HS-5 (cell line): ENCODE measurements at places on chromosomes 5 and 9.
A peak's percentile ranks its signal among the peaks of the same experiment; 100 is the strongest.

GRCh38 chr5:153885141-153885540 is 153.6 kb downstream of the FAM114A2 start:
- no peak for DNase-seq

DNA sequence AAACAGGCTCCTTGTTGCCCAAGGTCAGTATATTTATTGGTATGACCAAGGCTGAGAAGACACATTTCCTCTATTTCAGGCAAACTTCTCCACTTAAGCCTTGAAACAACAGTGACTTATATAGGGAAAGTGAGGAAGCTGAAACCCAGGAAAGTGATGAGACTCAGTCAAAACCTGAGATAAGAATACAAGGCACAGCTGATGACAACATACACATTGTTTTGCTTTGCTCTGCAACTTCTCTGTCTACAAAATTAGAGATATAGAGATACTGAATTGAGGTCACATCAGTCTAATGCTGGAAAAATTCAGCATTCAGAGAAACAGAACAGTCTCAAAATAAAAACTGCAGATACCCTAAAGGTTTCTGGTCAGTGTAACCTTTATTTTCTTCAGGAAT is 586.1 kb downstream of the DNAH5 start:
- DNase-seq: no peak

DNA sequence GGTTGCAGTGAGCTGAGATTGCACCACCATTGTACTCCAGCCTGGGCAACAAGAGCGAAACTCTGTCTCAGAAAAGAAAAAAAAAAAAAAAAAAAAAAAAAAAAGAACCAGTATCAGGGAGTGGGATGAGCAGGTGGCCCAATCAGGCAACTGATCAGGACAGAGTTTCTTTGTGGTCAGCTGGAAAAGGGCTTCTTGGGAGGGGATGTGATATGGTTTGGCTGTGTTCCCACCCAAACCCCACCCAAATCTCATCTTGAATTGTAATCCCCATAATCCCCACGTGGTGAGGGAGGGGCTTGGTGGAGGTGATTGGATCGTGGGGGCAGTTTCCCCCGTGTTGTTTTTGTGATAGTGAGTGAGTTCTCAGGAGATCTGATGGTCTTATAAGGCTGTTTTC is 4.7 kb upstream of the GCNT1 start:
- no peak for DNase-seq

GRCh38 chr5:177389241-177390169 is 5.3 kb downstream of the SLC34A1 start:
- DNase-seq: peak; percentile 83

GRCh38 chr5:61916621-61917620 is 389.1 kb upstream of the KIF2A start:
- no peak for DNase-seq

GRCh38 chr5:120886351-120886860 is 422.3 kb downstream of the PRR16 start:
- no peak for DNase-seq

DNA sequence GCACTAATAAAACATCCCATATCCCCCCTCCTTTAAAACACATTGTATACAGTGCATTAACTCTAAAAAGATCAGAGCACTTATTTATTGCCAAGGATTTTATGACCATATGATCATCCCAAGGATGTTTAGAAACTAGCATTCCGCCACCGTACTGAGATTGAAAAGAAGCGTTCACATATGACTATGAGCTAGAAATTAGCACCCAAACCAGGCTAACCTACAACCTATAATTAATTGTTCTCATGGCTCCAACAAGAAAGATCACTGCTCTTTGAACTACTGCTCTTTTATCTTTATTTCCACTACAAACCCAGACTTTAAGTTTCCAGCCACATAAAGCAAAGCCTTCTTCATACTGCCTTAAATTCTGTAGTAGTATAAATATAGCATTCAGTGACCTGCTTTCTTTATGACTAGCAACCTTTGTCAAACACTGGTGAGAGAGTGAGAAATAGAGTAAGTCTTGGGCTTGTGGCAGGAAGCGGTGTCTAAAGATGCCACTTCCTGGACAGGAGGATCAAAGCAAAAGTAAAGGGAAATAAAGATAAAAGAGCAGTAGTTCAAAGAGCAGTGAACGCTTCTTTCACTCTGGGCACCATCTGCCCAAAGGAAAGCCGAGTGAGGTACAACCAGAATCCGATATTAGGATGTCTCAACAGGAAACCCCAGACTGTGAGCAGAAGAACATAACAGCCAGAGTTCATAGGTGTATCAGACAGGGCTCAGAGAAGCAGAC is 151.1 kb upstream of the ERCC6L2 start:
- no peak for DNase-seq

GRCh38 chr9:37575511-37575914 is 667 bp downstream of the FBXO10 start:
- DNase-seq: no peak

DNA sequence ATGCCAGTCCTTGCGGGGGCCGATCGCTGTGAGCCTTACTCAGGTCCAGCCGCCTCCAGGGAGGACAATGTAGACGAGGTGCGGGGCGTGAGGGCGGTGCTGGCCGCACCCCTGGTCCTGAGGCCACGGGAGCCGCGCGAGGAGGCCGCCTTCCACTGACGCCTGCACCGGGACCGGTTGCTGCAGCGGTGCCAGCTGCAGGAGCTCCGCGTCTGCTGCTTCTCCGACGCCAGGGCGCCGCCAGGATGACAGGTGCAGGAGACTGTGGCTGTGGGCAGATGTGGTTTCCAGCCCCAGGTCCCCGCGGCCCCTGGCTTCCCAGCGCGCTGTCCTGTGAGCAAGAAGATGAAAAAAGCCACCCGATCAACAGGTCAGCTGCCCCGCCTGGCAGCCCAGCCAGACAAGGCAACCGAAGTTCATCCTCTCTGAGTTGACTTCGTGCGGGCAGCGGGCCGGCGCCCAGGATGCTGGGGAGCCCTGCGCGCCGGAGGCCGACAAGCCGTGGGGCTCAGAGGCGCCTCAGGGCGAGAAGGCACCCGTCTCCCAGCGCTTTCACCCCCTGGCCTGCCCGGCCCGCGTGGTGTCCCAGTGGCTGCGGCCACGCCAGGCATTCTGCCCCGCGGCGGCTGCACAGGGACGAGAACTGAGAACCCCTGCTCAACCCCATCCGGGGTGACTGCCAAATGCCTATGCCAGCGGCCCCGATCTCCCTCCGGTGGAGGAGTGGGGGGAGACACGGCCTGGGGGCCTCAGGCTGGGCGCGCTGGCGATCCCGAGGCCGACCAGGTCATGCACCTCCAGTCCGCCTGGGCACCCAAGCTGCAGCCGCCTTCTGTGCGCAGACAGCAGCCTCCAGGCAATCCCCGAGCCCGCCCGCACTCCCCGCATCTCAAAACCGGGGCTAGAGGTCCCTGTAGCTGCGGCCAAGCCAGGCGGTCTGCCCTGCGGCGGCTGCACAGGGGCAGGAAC is 43.4 kb upstream of the BICD2 start:
- DNase-seq: no peak

DNA sequence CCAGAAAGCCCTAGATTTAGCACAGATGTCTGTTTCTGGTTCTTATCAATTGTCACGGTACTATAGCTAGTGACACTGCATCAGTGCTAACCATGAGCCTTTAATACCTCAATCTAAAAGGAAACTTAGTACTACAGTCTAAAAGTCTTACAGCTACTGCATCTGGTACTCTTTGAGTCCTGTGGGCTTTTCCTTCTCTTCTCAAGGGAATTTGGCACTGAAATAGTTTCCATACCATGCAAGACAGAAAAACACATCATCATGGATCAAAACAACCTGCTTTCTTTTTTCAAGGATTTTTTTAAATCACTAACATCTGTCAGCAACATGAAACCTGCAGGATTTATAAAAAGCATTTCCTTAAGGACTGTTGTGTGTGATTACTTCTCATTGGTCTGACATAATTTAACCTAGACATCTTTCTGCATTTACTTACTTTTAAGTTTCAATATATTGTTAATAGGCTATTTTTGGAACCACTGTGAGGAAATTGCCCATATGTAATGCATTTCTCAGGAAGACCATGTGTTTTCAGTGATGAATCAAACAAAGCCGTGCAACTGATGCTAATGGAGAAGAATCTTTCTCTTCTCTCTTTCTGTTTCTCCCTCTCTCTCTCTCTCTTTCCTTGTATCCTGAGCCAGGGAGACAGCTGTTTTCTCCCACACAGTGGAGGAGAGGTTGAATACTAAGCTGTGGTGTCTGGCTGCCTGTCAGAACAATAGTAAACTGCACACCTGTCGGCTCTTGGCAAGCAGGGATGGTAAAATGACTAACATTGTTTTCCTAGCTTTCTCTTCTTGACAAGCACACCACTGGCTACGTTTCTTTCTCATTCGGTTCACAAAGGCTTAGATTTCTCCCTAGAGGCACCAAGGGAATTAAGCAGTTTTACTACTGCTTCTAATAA is 273.4 kb downstream of the CSNK1G3 start:
- DNase-seq: peak; percentile 77

- no peak for DNase-seq
Observed at GRCh38 chr5:80269991-80270438, 14.2 kb upstream of the SERINC5 start.

DNA sequence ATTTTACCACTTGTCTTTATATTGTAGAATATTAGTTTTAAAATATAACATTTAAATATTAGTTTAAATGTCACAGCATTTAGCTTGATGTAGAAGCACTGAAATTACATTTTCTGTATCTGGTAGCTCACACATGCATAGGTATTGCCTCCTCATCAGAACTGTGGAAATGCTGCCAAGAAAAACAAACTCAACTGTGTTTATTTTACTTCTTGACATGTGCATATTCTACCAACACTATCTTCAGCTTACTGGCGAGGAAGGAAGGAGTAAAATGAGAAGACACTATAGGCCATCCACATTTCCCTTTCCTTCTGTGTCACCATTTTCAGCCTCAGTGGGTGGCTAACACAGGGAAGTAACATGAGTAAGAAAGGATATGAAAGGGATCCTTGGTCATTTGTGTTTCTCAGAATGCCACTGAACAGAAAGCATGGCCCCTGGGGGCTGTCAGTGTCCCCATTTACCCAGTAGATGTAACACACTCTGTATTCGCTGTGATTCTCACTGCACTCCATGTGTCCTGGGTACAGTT is 81.0 kb upstream of the HTR4 start:
- no peak for DNase-seq

GRCh38 chr5:133425222-133425621 is 187.1 kb downstream of the FSTL4 start:
- DNase-seq: no peak

DNA sequence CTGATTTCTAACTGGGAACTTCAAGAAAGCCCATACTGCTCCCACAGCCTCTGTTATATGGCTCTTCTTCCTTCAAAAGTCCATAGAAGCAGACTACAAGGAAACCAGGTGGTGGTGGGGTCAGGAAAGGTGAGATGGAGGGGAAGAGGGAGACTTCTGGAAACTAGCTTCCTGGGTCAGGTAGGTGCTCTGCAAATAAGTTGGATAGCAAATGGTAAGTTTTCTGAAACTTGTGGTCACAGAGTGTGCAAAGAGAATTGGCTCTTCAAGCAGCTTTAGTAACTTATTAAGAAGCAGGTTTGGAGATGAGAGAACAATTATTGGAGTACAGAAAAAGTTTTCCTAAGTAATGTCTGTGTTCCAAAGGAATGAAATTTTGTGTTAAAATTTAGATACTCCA is 316.9 kb downstream of the ADGRV1 start:
- DNase-seq: no peak

DNA sequence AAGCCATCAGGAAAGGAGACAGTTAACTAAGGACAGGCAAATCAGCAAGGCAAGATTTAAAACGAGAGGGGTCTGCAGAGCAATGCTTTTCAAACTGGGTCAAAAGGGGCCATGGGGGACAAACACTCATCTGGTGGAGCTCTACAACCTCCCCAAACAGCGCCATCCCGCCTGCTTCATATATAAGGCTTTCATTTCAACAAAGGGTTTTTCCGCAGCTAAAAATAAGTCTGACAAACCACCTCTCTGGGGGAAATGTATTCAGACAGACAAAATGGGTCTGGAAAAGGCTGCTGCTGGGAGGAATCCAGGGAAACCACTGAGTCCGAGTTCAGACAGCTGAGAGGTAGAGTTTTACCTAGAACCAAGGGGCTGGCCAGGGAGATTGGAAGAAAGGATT is 8.3 kb upstream of the SEPTIN8 start:
- no peak for DNase-seq

GRCh38 chr9:99162759-99163364 is 57.9 kb downstream of the TGFBR1 start:
- DNase-seq: no peak

DNA sequence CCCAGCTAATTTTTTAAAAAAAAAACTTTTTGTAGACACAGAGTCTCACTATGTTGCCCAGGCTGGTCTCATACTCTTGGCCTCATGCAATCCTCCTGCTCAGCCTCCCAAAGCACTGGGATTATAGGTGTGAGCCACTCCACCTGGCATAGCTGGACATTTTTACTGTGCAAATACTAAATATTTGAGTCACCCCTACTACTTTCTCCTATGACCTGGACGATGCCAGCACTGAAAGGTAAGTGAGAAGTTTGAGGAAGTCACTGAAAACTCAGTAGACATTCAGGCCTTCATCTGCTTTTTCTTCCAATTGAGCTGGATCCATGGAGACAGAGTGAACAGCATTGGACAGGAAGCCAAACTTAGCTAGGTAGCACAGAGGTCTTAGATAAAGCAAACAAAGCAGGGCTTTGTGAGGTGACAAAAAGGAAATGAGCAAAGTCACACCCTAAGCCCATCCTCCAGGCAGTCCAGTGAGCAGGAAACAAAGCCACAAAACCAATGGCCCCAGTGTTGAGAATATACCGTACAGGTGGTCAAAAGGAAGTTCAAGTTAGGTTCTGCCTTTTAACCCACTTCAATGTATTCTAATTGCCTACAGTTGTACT is 192.6 kb upstream of the RASA1 start:
- DNase-seq: no peak

GRCh38 chr9:76904661-76905457 is 1.1 kb downstream of the PRUNE2 start:
- no peak for DNase-seq

DNA sequence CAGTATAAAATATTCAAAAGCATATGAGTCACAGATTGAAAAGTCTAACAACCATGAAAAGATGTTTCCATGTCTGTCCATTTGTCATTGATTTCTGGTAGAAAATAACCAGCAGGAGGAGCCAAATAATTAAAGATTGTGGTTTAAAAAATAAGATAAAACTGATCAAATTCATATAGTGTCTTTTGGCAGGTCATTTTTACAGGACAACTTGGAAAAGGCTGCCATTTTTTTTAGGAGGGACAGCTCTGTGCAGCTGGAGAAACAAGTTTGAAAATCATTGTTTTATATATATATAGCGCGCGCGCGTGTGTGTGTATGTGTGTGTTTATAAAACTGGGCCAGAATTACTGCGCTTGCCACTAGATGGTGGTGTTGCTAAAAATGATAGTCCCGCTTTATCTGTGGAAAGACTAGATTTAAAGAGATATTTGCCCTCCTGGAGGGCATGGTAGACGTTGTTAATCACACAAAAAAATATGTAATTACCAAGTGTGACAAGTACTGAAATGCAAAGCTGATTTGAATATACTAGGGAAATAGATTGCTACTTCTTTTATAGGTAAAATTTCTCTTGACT is 1.3 kb upstream of the TRMO start:
- peak; percentile 74 for DNase-seq

- DNase-seq: no peak
Observed at GRCh38 chr5:57447658-57448057, 35.0 kb downstream of the ACTBL2 start.

GRCh38 chr9:93589688-93590087 is 13.3 kb downstream of the PHF2 start:
- DNase-seq: no peak
